Astrocyte (in vitro differentiated cells and primary cell): ENCODE measurements at places on chromosomes 16 and 17. TPM values are rescaled to one million over a fixed set of nuclear protein-coding genes. Genes with fewer than 3 reads are reported as not detected.

GAS7 gene
- 8.5 and 10.2 TPM in 2 replicates for total RNA-seq

SLC6A4 gene
- total RNA-seq = not detected in 2 replicates

CENPV gene
- total RNA-seq = 25.1 and 38.8 TPM in 2 replicates

CPHXL2 gene
- not detected in 2 replicates for total RNA-seq

KRTAP9-2 gene
- not detected in 2 replicates for total RNA-seq

TEX19 gene
- not detected in 2 replicates for total RNA-seq

ABCC6 gene
- total RNA-seq = 2.4 and 3.0 TPM in 2 replicates

ASPA gene
- not detected in 2 replicates for total RNA-seq

TMC8 gene
- 0.27 and 0.38 TPM in 2 replicates for total RNA-seq

RNU2-1 gene
- 4,186 and 4,812 TPM in 2 replicates for total RNA-seq

SMTNL2 gene
- total RNA-seq = 0.18 and 0.26 TPM in 2 replicates

LRRC46 gene
- 0.30 and 0.62 TPM in 2 replicates for total RNA-seq

KCNH4 gene
- not detected in 2 replicates for total RNA-seq

EMP2 gene
- total RNA-seq = 1.7 and 2.3 TPM in 2 replicates

HOXB2 gene
- total RNA-seq = 0.41 and 1.8 TPM in 2 replicates

ANKRD40CL gene
- total RNA-seq = not detected in 2 replicates

SLFN13 gene
- 1.5 and 2.7 TPM in 2 replicates for total RNA-seq

KCNG4 gene
- not detected in 2 replicates for total RNA-seq

USP43 gene
- 5.3 and 7.0 TPM in 2 replicates for total RNA-seq

SLC25A10 gene
- total RNA-seq = 7.9 and 9.3 TPM in 2 replicates

CD300A gene
- not detected in 2 replicates for total RNA-seq

MT1M gene
- total RNA-seq = not detected in 2 replicates

TAC4 gene
- not detected in 2 replicates for total RNA-seq

MYL4 gene
- 22.7 and 38.5 TPM in 2 replicates for total RNA-seq

KRT15 gene
- total RNA-seq = 0.26 and 0.79 TPM in 2 replicates

NAT9 gene
- total RNA-seq = 58.4 and 61.8 TPM in 2 replicates

HOXB7 gene
- not detected in 2 replicates for total RNA-seq

METRNL gene
- 28.3 and 36.7 TPM in 2 replicates for total RNA-seq

BOLA2B gene
- 125 and 149 TPM in 2 replicates for total RNA-seq

CKLF gene
- 24.5 and 27.9 TPM in 2 replicates for total RNA-seq

CD300E gene
- not detected in 2 replicates for total RNA-seq

DNAAF1 gene
- 0.30 and 0.38 TPM in 2 replicates for total RNA-seq

RASL10B gene
- total RNA-seq = 19.1 and 21.7 TPM in 2 replicates

ENPP7 gene
- total RNA-seq = not detected in 2 replicates
